RPMI8226 (cell line): ENCODE measurements at places on chromosomes 2 and 18.
A peak's percentile ranks its signal among the peaks of the same experiment; 100 is the strongest.

DNA sequence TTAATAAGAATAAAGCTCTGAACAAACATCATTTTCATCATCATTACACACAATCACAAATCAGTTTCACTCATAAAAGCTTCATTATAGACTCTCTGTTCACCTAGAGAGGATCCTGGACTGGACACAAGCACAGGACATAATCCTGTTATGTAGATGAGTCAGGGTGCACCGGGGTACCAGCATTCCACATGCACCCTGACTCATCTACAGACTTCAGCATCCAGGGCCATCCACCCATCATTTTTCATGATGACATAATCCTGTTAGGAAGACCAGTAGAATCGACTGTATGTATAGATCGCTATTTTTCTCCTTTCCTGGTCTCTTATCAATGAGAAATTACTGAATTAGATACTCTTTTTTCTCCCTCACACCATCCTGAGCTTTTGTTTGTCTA lies 73.7 kb upstream of the PIK3C3 start:
- DNase-seq = no peak

DNA sequence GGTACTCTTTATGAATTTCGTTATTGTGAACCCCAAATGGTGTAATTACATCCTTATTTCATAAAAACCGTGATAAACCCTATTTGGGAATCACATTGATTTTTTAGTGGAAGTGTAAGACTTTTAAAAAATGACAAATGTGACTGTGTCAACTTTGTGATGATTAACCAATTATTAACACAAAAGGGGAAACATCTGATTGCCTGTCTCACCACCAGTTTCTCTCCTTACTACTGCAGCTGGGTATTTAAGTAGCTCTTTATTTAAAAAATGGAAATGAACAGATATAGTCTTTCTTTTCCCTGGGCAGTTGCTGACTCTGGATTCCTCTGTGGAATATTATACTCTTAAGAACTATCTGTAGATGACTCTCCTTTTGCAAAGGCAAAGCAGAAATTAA lies 11.6 kb upstream of the RPE start:
- no peak for DNase-seq

- no peak for DNase-seq
Observed at GRCh38 chr2:118992740-118993391, 50.9 kb downstream of the MARCO start.

- peak; percentile 76 for DNase-seq
Observed at GRCh38 chr18:45775241-45775676, 50.2 kb upstream of the SIGLEC15 start.

- DNase-seq = no peak
Observed at GRCh38 chr2:224930990-224931389, 111.3 kb downstream of the DOCK10 start.

- no peak for DNase-seq
Observed at GRCh38 chr2:46988733-46989481, 73.3 kb upstream of the MCFD2 start.

DNA sequence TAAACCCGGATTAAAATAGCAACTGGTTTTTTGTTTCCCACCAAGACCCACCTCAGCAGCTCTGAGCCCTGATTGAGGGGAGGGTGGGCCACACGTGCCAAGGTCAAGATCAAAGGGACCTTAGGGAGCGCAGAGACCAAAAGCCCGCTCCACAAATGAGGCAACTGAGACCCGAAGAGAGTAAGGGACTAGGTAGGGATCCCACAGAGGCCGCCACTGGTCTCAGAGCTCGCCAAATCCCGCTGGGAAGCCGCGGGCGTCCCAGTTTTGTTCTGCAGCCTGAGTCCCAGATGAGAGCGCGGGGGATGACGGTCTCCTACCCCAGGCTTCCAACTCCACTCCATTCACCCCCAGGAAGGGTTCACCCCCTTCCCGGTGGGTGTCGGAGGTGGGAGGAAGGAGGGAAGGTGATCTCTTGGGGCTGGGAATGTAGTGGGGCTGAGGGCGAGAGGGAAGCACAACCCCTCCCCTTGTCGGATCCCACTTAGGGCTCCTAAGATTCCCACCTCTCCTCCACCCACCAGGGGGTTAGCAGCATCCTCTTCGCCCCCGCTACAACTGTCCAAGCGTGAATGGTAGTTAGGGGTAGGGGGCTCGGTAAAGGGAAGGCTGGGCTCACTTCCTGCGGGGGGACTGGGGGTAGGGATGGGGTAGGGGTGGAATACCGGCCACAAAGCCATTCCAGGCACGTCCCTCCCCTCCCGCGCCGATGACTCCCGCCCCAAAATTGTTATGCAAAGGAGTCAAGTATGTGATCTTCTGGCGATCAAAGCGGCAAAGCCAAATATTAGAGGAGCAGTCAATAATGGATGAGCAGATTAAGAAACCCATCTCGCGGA lies 7.3 kb upstream of the EN1 start:
- DNase-seq = no peak

GRCh38 chr18:3585656-3586509 lies 135.9 kb downstream of the TGIF1 start:
- DNase-seq = peak; percentile 88

- DNase-seq = no peak
Observed at GRCh38 chr18:74506448-74507084, 10.4 kb downstream of the CNDP2 start.

DNA sequence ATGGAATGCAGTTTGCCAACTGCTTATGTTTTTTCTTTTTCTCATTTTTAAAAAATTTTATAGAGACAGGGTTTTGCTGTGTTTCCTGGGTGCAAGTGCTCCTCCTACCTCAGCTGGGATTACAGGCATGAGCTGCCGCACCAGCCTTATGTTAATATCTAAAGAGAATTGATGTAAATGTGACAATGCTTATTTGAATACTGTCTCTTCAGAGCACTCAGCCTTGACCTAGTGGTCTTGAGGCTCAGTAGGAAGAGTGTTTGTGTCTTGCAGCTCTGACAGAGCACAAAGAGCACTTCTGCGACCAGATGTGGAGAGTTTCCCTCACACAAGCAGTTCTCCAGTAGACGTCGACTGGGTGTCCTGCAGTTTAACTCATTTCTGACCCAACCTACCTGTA lies 55.3 kb downstream of the ARHGEF4 start:
- DNase-seq = no peak

GRCh38 chr2:234421-234820 lies 29.4 kb downstream of the SH3YL1 start:
- no peak for DNase-seq
